Fibroblast of lung (primary cell): ENCODE measurements at places on chromosomes 1 and 21.

DNA sequence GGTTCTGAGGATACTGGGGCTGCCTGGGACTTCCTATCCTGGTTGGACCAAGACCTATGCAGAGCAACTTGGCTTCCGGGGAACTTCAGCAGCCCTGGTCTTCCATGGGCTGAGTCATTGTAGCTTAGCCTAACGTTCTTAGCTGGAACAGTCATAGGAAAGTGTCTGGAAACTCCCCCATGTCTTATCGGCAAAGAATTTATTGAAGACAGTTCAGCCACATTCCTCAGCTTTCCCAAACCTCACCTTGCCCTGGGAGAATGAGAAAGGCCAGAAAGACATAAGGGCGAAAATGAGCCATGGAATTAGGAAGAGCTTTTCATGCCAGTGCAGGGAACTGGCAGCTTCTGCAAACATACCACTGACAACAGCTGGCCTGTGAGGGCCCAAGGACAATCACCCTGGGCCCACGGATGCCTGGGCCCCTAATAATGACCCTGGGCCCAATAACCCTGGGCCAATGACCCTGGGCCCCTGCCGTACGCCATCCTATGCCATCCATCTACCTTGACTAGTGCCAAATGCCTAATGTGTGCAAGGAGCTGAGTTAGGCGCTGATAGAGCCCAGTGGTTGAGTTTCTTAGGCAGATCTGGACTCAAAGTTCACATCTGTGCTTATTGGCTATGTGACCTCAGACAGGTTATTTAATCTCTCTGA lies 114.4 kb upstream of the GADD45A start:
- peak; percentile 99 for DNase-seq
- H3K36me3 ChIP-seq = no peaks in the 10 kb centered on the region
- peaks cover 8% of the 10 kb centered on the region for H3K4me1 ChIP-seq
- H3K4me3 ChIP-seq = no peak overlapping the region

DNA sequence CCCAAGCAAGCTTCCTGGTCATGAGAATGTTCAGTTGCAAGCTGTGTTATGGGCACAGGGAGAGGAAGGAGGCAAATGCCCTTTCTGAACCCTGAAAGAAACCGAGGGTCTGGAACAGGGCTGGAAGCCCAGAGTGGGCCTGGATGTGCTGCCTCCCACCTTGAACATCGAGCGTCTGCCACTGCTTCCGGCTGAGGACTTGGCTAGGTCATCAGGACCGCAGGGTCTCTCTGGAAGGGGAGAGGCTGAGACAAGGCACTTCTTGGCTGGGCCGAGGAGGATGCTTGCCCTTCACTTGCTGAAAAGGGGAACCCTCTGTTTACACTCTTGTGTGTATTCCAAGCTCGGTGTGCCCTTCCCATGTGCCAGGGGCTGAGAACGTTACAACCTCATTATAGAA lies 168.0 kb upstream of the C1orf174 start:
- no peak overlapping the region for H3K27ac ChIP-seq
- no peaks in the 10 kb centered on the region for H3K27me3 ChIP-seq
- no peaks in the 10 kb centered on the region for H3K4me1 ChIP-seq
- no peak overlapping the region for H3K4me3 ChIP-seq
- no peaks in the 10 kb centered on the region for H3K36me3 ChIP-seq

- no peaks in the 10 kb centered on the region for H3K4me1 ChIP-seq
- no peak overlapping the region for H3K4me3 ChIP-seq
- H3K27me3 ChIP-seq = peaks cover 6% of the 10 kb centered on the region
- no peak overlapping the region for H3K27ac ChIP-seq
- DNase-seq = no peak
- no peaks in the 10 kb centered on the region for H3K36me3 ChIP-seq
Observed at GRCh38 chr21:32844076-32844475, 72.5 kb upstream of the PAXBP1 start.

DNA sequence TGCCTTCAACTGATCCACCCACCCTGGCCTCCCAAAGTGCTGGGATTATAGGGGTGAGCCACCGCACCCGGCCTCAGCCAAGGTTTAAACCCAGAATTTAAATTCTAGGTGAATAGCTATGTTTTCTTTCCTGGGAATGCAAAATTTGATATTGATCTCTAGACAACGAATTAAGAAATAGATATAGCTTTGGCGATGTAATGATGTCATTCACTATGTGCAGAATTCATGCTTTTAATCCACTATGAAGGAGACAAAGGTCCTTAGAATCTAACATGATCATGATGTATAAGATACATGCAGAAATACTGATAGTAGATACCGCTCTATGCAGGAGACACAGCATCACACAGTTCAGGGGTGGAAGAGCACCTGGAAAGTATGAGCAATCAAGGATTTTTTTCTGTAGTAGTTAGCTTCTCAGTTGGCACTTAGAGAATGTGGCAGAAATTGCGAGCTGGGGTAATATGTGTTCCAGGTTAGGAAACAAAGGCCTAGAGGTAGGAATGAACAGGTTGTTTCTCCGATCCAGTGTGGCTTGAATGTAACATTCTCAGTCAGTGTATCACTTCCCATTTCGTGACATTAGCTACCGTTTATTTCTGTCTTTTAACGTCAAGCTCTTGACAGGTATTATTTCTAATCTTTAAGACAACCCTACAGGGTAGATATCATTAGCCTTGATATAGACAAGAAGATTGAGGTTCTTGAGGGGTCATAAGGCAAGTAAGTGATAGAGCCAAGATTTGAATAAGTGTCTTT lies 3.0 kb upstream of the CEP350 start:
- peaks cover 2% of the 10 kb centered on the region for H3K4me1 ChIP-seq
- no peak for DNase-seq
- no peak overlapping the region for H3K27ac ChIP-seq
- H3K36me3 ChIP-seq = no peaks in the 10 kb centered on the region

- no peaks in the 10 kb centered on the region for H3K27me3 ChIP-seq
- no peaks in the 10 kb centered on the region for H3K4me1 ChIP-seq
- H3K36me3 ChIP-seq = no peaks in the 10 kb centered on the region
- H3K27ac ChIP-seq = no peak overlapping the region
- no peak for DNase-seq
Observed at GRCh38 chr1:59258412-59259032, 38.4 kb upstream of the FGGY start.

DNA sequence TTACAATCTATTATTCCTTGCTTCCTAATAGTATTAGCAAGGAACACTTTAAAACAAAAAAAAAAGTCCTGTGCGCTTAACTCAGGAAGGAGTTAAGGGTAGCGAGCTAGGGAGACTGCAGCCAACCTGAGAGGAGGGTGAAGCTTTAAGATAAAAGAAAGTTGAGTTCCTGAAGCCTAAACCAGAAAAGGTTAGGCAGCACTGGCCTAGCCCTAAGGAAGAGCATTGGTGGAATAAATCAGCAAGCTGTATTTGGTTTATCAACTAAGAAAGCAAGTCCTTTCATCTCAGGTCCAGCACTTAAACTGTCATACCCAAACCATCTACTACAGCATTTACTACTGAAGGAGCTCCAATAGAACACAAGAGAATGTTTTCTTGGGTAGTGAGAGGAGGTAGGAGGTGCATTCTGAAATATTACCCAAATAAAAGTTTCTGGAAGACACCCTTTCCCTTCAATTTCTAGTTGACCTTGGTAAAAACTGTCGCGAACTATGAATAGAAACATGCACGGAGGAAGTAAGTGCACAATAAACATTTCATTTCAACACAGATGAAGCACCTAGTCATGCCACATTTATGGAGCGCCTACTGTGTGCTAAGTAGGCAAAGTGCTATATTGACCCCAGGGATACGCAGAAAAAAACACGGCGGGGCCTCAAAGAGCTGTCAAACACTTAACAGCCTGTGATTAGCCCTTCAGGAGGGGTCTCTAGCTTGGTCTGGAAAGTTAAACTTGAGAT lies 1.3 kb downstream of the GLRX2 start:
- H3K27ac ChIP-seq = peak overlapping the region; percentile 90
- H3K27me3 ChIP-seq = no peaks in the 10 kb centered on the region
- H3K4me3 ChIP-seq = peak overlapping the region; percentile 78
- no peaks in the 10 kb centered on the region for H3K36me3 ChIP-seq
- DNase-seq = no peak

DNA sequence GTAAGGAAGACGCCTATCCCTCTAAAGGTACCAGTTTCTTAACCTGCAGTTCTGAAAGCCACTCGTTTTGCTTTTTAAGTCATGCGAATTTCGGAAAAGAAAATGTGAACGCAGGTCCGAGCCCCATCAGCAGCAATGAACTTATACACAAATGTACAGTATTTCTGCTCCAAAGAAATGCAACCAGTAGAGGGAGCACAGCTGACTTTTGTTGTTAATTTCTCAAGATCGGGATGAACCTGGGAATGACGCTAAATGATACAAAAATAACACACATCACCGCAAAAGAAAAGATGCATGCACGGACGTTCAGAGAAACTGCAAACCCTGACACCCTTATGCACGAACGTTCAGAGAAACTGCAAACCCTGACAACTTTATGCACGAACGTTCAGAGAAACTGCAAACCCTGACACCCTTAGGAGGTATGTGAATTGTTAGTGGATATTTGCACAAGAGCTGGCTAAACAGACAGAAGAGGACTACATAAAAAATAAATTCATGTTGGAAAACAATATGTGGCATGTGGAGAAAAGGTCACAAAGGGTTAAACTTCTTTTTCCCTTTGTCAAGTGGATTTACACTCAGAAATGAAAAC lies 3.5 kb upstream of the TIAM1 start:
- peaks cover 6% of the 10 kb centered on the region for H3K27me3 ChIP-seq
- no peak overlapping the region for H3K4me3 ChIP-seq

DNA sequence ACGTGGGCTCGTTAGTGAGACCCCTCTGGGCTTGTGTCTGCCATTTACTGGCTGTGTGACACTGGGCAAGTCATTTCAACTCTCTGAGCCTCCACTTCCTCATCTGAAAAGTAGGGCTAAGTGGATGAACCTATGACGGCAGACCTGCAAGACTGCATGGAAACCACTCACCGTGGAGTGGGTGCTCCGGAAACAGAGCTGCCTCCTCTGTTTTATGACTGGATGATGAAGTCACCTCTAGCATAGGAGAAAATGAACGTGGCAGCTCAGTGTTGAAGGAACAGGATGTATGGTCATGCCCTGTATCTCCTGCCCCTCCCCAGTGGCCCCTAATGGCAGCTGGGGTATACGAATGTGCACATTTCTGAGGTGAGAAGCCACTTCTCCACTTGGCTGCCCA lies 40.5 kb downstream of the STPG1 start:
- DNase-seq = no peak
- no peaks in the 10 kb centered on the region for H3K4me1 ChIP-seq
- no peak overlapping the region for H3K27ac ChIP-seq

- H3K4me1 ChIP-seq = peaks cover 12% of the 10 kb centered on the region
- DNase-seq = no peak
- H3K36me3 ChIP-seq = no peaks in the 10 kb centered on the region
- H3K4me3 ChIP-seq = no peak overlapping the region
Observed at GRCh38 chr1:44238660-44239059, 25.4 kb downstream of the DMAP1 start.

DNA sequence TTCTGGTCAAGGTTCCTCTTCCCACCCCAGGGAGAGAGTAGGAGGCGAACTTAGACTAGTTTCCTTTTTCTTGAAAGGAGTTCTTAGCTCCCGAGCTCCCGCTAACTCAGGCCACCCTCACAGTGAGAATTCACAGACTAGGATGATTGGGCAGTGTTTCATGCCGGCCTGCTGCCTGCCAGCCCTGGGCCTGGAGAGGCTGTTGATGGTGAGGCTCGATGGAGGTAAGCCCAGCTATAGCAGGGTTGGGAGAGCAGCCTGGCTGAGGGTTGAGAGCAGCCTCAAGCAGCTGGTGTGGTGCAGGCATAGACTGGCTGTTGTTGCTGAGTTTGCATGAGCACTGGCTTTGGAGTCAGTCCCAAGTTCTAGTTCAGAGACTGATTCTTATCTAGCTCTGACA lies 274.4 kb downstream of the MATN1 start:
- no peak for DNase-seq
- no peak overlapping the region for H3K27ac ChIP-seq
- no peak overlapping the region for H3K4me3 ChIP-seq
- no peaks in the 10 kb centered on the region for H3K36me3 ChIP-seq
- H3K4me1 ChIP-seq = no peaks in the 10 kb centered on the region
- no peaks in the 10 kb centered on the region for H3K27me3 ChIP-seq

GRCh38 chr1:16029288-16029687 lies 7.5 kb downstream of the CLCNKA start:
- no peaks in the 10 kb centered on the region for H3K4me1 ChIP-seq
- H3K4me3 ChIP-seq = no peak overlapping the region
- H3K27me3 ChIP-seq = no peaks in the 10 kb centered on the region
- DNase-seq = no peak
- H3K27ac ChIP-seq = no peak overlapping the region
- H3K36me3 ChIP-seq = no peaks in the 10 kb centered on the region

DNA sequence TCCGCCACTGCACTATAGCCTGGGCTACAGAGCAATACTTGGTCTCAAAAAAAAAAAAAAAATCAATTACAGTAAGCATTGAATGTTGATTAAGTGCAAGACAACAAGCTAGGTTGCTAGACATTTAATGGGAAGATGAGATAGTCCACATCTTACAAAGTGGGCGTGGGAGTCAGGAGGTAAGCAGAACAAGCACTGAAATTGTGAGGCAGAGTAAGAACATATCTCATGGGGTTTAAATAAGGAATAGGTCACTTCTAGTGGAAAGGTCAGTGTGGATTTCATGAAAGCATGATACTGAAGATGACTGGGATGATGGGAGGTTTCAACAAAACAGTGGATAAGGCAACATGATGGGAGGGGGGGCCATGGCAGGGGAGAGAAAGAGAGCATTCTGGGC lies 1.9 kb upstream of the OLFML2B start:
- no peaks in the 10 kb centered on the region for H3K36me3 ChIP-seq
- H3K4me3 ChIP-seq = no peak overlapping the region
- DNase-seq = no peak
- no peaks in the 10 kb centered on the region for H3K27me3 ChIP-seq
- H3K27ac ChIP-seq = no peak overlapping the region

DNA sequence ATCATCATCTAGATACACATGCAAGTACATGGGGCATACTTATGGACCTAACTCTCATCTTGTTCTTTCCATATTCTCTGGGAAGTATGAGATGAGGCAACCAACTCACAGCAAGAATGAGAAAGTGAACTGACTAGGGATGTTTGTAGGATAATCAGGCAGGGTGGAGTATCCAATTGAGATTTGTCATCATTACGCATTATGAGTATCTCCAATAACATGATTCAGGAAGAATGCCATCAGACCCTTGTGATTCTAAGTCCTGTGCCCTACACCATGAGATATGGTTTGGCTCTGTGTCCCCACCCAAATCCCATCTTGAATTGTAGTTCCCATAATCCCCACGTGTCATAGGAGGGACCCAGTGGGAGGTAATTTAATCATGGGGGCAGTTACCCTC lies 154.0 kb downstream of the SLC30A10 start:
- DNase-seq = no peak
- no peak overlapping the region for H3K27ac ChIP-seq
- no peaks in the 10 kb centered on the region for H3K4me1 ChIP-seq
- no peaks in the 10 kb centered on the region for H3K27me3 ChIP-seq

- peak; percentile 7 for DNase-seq
- H3K4me3 ChIP-seq = no peak overlapping the region
- no peak overlapping the region for H3K27ac ChIP-seq
Observed at GRCh38 chr1:112297536-112297935, 98.5 kb upstream of the CTTNBP2NL start.

- H3K4me3 ChIP-seq = no peak overlapping the region
- DNase-seq = no peak
- no peaks in the 10 kb centered on the region for H3K27me3 ChIP-seq
- H3K36me3 ChIP-seq = no peaks in the 10 kb centered on the region
- no peak overlapping the region for H3K27ac ChIP-seq
- H3K4me1 ChIP-seq = no peaks in the 10 kb centered on the region
Observed at GRCh38 chr21:35547946-35548774, 499.1 kb upstream of the RUNX1 start.
